ENCODE measurements at places on chromosomes 5 and 9. TPM values are rescaled to one million over a fixed set of nuclear protein-coding genes. Genes with fewer than 3 reads are reported as not detected.

DNA sequence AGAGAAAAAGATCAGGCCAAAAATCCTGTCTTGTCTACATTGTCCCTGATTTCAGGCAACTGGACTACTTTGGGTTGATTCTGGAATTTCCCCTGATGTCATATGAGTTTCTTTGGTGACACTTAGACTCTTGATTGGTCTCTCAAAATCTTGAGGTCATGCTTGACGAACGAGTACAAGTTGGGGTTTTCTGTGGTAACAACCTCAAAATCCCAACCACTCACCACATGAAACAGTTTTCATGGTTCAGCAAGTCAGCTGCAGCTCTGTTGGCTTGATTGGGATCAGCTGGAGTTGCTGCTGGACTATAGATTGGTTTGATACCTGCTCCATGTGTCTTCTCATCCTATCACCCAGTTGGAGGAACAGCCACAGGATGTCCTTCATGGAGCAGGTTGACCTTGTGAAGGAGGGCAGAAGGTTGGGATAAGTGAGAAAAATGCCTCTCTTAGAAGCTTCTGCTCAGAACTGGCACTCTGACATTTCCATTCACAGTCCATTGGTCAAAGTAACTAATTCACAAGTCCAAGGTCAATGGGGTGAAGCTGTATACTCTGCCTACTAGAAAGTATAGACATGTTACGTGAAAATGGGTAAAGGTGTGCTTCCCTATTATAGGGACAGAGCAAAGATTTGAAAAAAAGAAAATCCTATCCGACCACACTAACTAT lies 284.5 kb downstream of the SH3GL2 start:
- no peak overlapping the region for H3K4me3 ChIP-seq
- no peaks in the 10 kb centered on the region for H3K27me3 ChIP-seq
- DNase-seq = no peak

- no peak overlapping the region for H3K27ac ChIP-seq
- no peak for DNase-seq
- H3K4me1 ChIP-seq = no peaks in the 10 kb centered on the region
- no peak overlapping the region for H3K4me3 ChIP-seq
- no peaks in the 10 kb centered on the region for H3K36me3 ChIP-seq
Measured at GRCh38 chr5:112385969-112386368, 33.1 kb downstream of the EPB41L4A start.

- H3K4me3 ChIP-seq = peak overlapping the region; percentile 10
- H3K27ac ChIP-seq = no peak overlapping the region
- H3K4me1 ChIP-seq = no peaks in the 10 kb centered on the region
- H3K36me3 ChIP-seq = no peaks in the 10 kb centered on the region
Measured at GRCh38 chr9:17906841-17907778, 328.2 kb downstream of the SH3GL2 start.

DNA sequence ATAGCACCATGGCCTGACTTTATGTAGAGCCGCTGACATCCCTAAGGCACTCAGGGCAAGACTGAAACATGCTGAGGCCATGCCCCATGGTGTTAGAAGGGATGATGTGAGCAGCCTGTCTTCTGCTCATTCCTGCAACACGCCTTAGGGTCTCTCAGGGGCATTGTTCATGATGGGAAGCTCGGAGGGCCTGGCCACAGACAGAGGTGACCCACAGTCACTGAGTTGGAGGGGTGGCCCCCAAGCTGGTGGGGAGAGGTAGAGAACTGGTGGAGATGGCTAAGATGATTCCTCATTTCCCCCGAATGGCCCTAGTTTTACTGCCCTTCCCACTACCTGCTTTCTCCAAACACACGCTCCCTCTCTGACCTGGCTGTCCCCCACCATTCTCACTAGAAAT lies 135.2 kb downstream of the BARX1 start:
- H3K27ac ChIP-seq = no peak overlapping the region
- H3K27me3 ChIP-seq = no peaks in the 10 kb centered on the region
- H3K4me1 ChIP-seq = no peaks in the 10 kb centered on the region

- H3K4me1 ChIP-seq = no peaks in the 10 kb centered on the region
- no peaks in the 10 kb centered on the region for H3K27me3 ChIP-seq
- H3K27ac ChIP-seq = no peak overlapping the region
- no peak overlapping the region for H3K4me3 ChIP-seq
- no peak for DNase-seq
- H3K36me3 ChIP-seq = no peaks in the 10 kb centered on the region
Measured at GRCh38 chr5:123279136-123279535, 144.1 kb downstream of the CEP120 start.

PCDHGA8 gene
- total RNA-seq = 5.7 TPM

- no peak overlapping the region for H3K4me3 ChIP-seq
- no peaks in the 10 kb centered on the region for H3K36me3 ChIP-seq
- no peaks in the 10 kb centered on the region for H3K4me1 ChIP-seq
- DNase-seq = no peak
Measured at GRCh38 chr9:15253197-15253596, 53.8 kb downstream of the TTC39B start.
